Aorta (tissue), 5 donors: ENCODE measurements at places on chromosomes 4 and X.

GRCh38 chrX:64975989-64976672, at the start of gene ZC4H2:
TSS of gene ZC4H2 (minus strand) at chrX:64976450. CDS start at chrX:64976377, 73 bp downstream.
- peak; percentile 87 for DNase-seq

GRCh38 chr4:15145709-15146108, 143.4 kb downstream of the CPEB2 start:
- DNase-seq = no peak

- DNase-seq = no peak
These were observed 1881.7 kb downstream of the PCDH7 start for GRCh38 chr4:32601848-32602247.

GRCh38 chr4:11326021-11326420, 102.7 kb downstream of the HS3ST1 start:
- DNase-seq = no peak

DNA sequence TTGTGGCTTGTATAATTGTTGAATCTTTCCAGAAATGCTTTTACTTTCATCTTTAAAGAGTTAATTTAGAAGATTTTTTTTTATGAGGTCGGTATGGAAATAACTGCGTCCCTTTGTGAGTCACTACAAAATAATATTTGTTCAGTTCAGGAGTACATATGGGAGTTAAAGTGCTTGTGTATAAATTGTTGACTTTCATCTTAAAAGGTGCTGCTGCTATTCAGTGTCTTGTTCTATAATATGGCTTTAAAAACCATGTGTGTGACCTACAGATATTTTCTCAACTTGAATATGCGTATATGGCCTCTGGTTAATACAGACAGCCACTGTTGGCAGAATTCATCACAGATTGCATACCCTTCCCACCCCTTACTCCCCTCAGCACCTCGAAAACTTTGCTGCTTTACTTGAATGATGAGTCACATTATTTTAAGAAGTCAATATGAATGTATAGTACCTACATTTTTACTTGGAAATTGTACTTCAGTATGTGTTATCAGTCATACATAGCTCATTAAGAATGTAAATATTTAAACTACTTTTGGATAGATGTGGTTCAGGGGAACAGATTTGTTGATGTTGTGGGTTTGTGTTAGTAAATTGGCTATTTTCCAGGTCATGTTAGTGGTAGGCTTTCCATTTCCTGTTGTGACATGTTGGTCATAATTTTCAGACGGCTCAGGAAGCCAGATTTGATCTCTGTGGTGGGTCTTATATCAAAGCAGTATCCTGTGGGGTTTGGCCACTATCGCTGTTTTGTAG, 1.5 kb downstream of the CLCN3 start:
- no peak for DNase-seq

- DNase-seq = no peak
These were observed 31.6 kb downstream of the RNF4 start for GRCh38 chr4:2500547-2500946.

- no peak for DNase-seq
These were observed 64.7 kb downstream of the DHX15 start for GRCh38 chr4:24519649-24520048.

DNA sequence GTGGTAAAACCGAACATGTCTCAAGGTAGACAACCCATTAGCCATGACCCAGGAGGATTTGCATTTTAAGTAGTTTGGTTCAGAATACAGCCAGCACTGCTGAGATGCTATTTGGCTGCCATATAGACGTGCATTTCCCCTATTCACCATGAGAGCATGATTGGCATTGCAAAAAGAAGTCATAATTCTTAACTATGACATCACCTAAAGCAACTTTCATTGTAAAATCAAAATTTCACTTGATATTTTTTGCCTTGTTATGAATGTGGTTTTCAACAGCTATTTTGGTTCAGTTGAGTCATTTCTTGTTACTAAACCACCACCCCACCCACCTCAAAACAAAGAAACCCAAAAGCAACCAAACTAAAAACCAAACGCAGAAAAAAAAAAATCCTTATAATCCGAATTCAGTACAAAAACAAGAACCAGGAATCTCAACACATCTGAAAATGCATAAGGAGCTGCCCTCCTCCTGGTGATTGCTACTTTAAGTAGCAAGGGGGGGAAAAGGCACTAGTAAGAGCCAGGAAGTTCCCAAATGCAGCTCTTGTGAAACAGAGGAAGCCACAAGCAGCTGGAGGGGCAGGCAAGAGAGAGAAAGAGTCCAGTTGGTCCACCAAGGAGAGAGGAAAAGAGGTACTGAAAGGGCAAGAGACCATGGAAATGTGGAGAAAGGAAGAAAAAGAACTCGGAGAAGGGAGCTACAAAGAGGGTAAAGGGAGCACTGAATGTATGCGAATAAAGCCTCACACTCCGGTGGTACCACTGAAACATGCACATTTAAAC, 3.1 kb downstream of the SLITRK4 start:
- no peak for DNase-seq

DNA sequence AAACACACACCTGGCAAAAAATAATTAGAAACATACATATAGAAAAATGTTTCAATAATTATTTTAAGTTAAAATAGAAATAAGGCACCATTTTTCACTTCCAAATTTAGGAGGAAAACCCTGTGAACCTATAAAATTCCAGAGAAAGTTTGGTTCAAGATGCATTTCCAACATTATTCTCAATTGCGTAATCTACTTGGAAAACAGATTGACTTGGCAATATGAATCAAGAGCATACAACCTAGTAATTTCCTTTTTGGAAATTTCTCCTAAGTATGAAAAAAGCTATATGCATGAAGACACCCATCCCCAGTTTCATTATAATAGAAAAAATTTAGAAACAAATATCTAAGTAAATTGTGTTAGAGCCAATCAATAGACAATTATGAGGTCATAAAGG, 242.9 kb downstream of the IQCM start:
- no peak for DNase-seq

- no peak for DNase-seq
These were observed 13.2 kb downstream of the AFF2 start for GRCh38 chrX:148513661-148514060.

DNA sequence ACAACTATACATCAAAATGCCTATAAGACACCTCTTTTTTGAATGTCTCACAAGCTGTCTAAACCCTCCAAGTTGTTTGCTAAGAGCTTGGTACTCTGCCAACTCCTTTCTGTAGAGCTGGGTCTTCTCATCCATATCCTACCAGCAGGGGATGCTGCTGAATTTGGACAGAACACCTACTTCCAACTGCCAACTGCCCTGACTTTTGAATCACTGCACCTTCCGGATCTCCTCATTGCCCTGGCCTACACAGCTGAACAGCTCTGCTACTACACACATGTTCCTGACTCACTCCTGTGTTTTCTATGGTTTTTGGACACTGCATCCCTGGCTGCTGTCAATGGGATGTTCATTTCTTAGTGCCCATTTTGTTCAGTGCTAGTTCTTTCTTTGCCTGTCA, 18.7 kb downstream of the FAM184B start:
- DNase-seq = no peak

GRCh38 chr4:41702770-41703169, 45.8 kb downstream of the PHOX2B start:
- DNase-seq = no peak

DNA sequence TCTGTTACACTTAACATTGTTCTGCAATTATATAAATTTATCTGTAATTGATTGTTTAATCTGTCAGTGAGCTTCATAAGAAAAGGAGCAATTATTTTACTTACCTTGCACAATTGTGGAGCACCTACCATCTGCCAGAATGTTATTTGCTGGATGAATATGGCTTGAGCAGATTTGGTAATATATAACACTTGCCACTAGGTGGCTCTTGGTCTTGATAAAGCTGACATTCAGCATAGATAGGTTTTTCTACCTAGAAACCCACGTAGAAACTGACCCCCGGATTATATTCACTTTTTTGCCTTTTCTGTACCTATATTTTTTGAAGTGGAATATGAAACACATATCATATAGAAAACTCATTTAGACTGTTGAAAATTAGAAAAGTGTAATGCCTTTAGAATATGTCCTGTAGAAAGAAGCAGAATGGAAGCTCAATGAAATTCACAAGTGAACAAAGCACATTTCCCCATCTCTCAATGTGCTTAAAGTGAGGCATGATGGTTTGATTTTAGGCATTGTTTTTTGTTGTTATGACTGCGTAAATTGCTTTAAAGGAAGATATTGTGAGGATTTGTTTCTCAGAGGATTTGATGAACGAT, 9.5 kb downstream of the RBPJ start:
- no peak for DNase-seq

DNA sequence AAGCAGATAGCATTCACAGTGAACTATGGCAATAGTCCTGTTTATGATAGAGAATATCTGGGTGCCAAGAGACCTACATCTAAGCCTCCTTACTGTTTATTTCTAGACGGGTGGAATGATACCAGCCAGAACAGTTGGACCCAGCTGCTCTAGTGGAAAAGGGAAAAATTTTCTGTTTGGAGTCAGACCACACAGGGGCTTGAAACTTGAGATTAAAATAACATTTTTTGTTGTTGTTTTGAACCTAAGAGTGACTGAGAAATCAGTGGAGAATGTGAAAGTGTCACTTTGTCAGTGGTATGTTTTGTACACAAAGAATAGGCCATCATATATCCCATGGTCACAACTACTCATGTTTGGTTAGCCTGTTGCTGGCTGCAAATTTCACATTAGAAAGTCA, 105.7 kb downstream of the AGTR2 start:
- no peak for DNase-seq

- no peak for DNase-seq
These were observed 115.3 kb downstream of the ATP8A1 start for GRCh38 chr4:42541647-42542046.

- no peak for DNase-seq
These were observed 20.9 kb downstream of the NFKB1 start for GRCh38 chr4:102522031-102522440.

- DNase-seq = no peak
These were observed 1.7 kb upstream of the VCX start for GRCh38 chrX:7841084-7841805.

GRCh38 chr4:87707279-87707918, 57.3 kb downstream of the DMP1 start:
- DNase-seq = no peak

- DNase-seq = no peak
These were observed 62.2 kb upstream of the GRPEL1 start for GRCh38 chr4:7129871-7130620.

DNA sequence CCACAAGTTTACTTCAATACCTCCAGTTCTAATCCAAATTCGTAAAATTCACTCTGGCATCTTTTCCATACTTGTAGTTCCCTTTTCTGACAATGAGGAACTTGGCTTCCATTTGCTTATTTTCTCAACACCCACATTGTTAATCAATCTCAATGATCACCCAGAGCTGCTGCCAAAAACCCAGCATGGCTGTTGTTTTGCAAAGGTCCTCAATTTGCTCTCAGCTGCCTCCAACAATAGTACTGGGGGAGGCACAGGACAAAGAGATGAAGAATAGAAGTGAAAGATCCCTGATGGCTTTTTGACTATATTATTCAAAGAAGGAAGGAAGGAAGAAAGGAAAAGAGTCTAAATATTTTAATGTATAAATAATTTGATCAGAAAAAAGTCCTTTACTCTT, 847.8 kb downstream of the RAPGEF2 start:
- DNase-seq = no peak

DNA sequence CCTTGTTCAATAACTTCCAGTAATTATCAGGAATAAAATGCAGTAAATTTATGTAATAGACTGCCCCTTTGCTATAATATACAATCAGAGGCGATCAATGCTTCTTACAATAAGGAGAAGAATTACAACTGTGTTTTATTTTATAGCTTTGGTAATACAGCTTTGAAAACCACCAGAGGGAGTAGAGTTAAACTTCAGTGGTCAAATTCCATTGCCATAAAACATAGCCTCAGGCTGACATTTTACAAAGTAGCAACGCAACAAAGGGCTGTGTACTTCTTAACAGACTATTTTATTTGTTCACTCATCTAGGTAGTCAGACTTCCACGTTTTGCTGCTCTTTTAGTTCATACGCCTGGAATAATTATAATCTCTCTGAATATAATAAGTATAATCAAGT, 58.5 kb downstream of the TEX13C start:
- no peak for DNase-seq

GRCh38 chr4:184061582-184061981, 156.1 kb downstream of the ENPP6 start:
- no peak for DNase-seq

GRCh38 chrX:10507181-10507580, 113.2 kb downstream of the MID1 start:
- no peak for DNase-seq

GRCh38 chr4:159577241-159577640, 474.4 kb downstream of the RAPGEF2 start:
- no peak for DNase-seq

- DNase-seq = no peak
These were observed 19.2 kb downstream of the TRIM2 start for GRCh38 chr4:153223427-153223801.

- DNase-seq = no peak
These were observed 27.7 kb upstream of the DCLK2 start for GRCh38 chr4:150050566-150050965.

DNA sequence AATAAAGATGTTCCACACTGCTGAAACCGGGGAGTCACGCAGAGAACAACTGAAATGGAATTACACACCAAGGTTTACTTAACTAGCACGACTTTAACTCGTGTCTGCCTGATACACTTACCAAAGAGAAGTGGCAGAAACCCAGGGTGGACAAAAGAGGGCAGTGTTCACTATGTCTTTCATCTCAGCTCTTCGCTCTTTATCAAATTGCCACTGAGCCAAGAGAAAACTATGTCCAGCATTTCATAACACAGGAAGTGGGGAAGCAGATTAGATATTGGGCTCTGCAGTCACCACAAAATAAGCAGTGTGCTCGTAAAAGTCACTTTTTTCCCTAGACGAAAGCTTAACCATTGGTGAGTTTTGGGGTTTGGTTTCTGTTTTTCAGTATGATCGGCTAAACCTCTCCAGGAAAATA, 155.7 kb downstream of the CHIC2 start:
- DNase-seq = no peak

DNA sequence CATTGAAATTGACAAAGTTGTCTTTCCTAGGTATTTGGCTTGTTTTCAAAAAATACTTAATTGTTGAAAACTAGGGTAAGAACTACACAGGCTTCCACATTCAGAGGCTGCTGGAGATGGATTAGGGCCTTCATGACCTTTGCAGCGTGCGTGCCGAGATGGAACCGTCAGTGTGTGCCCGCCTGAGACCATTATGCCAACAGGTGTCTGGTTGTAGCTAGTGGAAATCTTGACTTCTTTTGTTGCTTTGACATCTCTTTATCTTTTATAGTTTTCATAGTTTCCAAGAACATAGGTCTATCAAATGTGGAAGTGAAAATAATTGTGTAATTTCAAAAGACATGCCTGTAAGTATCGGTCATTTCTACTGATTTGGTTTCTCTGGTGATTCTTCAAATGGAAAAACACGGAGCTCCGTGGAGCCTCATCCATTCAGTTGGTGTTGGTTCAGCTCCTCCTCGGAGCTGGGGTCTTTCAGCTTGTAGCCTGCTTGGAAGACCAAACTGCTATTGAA, 38.9 kb upstream of the CLCN4 start:
- no peak for DNase-seq

DNA sequence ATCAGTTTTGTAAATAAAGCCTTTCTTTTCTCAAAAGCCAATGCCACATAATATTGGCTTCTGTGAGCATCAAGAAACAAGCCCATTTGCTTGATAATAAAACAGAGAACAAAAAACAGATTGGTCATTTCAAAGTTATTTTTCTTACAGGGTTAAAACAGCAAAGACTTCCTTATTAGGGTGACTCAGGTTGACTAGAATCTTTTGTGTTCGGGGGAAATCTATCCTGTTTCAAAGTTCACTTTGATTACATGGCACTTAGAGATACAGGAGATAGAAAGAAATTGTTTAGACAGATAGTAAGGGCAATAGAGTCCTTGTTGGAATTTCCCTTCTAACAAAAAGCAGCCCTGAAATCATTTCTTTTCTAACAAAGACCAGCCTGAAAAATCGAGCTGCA, 170.0 kb upstream of the GLRA2 start:
- no peak for DNase-seq
